Activated T-helper 1 cell treated with anti-CD3 and anti-CD28 coated beads, Interleukin-2, amount 50 U/mL, for 16 hours (primary cell): ENCODE measurements at places on chromosomes 7 and 10.

DNA sequence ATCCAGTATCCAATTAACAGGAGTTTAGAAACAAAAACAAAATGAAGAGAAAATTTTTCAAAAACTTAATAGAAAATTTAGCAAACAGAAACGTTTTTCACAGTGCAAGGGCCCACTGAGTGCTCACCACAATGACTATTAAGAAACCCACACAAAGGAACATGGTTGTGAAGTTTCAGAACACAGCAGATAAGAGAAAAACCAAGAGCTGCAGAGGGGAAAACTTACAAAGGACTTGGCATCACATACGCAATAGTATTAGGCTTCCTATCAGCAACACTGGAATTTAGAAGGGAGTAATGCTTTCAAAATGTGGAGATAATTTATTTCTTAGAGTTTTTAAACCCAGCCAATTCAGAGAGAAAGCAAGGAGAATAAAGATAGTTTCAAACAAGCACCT is 1.7 kb upstream of the C7orf25 start:
- DNase-seq = no peak

DNA sequence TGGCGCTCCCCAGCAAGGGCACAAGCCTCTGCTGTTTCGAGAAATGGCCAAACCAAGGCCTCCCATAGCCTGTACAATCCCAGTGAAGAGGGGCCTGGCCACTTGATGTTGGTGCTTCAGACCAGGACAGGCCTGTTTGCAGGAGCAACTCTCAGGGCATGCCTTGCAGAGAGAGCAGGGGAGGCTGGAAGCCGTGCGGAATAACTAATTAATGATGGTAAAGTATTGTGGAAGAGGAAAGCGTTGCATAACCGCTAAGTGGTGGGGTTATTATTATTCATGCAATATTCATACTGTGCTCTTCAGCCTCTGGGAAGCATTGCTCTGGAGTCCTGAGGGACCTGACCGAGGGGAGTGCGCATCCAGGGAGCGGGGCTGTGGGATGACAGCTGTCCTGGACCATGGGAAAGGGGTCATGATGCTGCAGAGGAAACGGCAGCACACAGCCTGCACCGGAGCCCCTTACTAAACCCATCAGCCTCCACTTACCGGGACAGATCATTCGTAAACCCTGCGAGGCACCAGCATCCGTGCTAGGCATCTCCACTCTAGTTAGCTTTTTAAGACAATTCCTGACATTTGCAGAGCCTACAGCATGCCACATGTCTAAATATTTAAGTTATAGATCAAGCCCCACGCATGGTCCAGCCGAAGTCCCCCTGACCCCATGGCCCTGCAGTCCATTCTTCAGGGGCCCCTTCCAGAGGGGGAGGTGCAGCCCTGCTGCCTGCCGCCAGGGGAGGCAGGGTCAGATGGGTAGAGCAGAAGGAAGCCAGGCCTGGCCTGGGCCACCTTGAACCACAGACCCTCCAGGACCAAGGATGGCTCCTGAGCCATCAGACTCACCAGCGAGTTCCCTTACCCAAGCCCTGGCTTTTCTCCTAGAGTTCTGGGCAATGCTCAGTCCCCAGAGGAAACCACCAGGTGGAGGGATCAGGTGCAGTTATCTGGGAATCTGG is 11.6 kb downstream of the TMEM273 start:
- DNase-seq = no peak

DNA sequence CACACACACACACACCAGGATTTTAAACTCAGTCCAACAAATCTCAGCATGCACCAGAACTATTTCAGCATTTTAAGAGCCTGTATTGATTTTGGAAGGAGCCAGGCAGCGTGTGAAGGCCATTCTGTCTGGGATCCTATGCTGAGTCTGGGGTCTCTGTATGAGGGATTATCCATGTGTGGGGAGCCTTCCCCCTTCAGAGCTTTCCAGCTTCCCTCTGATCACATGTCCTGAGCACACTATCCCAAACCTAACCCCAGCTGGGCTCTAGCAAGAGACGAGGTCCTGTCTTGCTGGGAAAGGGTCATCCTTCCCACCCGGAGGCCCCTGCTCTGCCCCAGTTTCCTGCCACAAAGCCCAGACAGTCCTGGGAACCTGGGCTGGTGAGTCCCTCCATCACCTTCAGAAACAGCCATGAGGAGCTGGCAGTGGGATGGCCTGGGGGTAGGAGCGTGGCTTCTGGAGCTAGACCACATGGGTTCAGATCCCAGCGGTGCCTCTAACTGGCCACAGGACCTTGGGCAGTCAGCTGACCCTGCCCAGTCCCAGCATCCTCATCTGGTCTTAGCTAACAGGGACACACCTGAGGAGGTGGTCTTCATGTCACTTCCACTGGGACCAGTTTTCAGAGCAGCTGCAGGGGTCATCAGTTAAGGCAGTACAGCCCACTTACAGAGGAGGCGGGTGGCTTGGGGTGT is 79.6 kb upstream of the RET start:
- DNase-seq = no peak

GRCh38 chr7:151107882-151108281 is 21.6 kb downstream of the AGAP3 start:
- DNase-seq = no peak

GRCh38 chr10:58335306-58336005 is 650 bp downstream of the UBE2D1 start:
- DNase-seq = no peak

- no peak for DNase-seq
These were observed 13.9 kb upstream of the TECTB start for GRCh38 chr10:112269266-112269665.

DNA sequence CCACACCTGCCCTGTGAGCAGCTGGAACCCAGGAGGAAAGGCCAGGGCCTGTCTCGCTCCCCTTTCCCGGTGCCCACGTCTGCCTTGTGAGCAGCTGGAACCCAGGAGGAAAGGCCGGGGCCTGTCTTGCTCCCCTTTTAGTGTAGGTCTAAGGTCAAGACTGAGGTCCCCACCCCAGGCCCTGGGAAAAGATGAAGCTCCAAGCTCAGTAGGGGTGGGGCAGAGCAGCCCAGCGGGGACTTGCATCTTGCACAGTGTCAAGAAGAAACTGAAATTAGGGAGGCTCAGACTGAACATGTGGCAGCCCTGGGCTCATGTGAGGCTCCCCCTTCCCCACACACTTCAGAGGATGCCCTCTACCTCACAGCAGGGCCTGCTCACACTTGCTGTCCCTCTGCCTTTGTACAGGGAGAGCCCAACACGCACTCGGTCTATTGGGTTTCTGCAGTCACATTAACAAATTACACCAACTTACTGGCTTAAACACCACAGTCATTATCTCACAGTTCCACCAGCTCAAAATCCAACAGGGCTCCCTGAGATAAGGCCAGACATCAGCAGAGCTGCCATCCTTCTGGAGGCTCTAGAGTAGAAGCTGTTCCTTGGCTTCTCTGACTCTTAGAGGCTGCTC is 12.4 kb downstream of the POLL start:
- DNase-seq = no peak

DNA sequence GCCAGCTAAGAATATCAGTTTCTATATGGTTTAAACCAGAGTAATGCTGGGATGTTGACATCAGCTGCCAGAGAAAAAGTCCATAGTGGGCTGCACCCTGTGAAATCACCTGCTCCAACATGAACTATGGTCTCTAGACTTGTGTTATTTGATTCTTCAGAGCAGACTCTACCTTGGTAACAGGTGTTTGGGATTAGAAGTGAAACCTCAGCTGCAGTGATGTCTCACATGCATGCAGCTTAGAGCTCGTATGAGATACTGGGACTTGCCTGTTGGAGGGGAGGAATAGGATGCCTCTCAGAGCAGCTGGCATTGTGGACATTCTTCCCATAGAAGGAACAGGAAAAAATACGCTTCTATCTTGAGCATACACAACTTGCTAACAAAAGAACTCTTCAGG is 287.1 kb upstream of the CSTF2T start:
- DNase-seq = no peak

- DNase-seq = no peak
These were observed 629.6 kb upstream of the DPP6 start for GRCh38 chr7:153422291-153423209.

DNA sequence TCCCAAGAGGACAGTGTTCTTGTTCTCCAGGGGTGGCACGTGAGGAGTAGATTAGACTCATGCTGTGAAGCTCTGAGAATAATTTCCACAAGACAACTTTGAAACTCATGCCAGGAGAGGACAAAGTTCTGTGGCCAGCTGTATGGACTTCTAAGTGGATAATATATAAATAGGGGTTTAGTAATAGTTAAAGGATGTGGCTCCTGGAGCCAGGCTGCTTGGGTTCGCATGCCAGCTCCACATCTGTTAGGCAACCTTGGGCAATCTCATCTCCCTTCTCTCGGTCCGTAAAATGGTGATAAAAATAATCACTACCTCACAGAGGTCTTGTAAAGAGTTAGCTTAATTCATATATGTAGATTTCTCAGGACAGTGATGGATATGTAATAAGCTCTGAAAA is 35.8 kb downstream of the ACSL5 start:
- DNase-seq = no peak

GRCh38 chr7:105122619-105123018 is 108.6 kb downstream of the KMT2E start:
- no peak for DNase-seq

DNA sequence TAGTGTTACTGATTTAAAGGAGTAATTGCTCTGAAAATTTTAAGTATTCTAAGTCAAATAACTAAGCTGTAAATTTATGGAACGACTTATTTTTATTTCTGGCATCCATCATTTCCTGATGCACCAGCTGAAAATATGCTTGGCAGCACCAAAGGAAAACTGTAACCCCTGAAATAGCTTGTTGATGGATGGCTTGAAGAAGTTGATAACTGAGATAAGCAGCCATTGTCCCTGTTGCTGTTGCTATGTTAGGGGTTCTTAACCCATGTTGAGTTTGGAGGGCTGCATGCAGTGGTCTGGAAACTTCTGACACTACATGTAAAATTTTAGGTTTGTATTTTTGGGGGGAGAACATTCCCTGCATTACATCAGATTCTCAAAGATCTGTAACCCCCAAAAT is 30.6 kb downstream of the RPA3 start:
- DNase-seq = no peak
